ENCODE measurements at places on chromosomes 3 and 15.
A peak's percentile ranks its signal among the peaks of the same experiment; 100 is the strongest.

DNA sequence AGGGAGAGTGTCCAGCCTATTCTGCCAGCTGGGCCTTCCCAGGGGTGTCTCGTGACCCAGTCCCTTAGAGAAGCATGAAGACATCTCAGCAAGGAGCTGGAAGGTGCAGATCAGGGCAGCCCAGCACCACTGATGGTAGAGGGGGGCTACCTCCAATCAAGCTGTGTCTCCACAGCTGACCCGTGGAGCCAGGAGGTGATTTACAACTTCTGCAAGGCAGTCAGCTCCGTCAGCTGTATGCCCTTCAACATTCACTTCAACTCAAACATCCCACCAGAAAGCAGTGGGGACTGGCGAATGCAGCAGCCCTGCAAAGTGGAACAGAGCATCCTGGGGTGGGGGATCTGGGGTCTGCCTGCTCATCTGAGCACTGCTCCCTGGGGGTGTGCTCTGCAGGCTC, 32.6 kb upstream of the FRG2C start:
- DNase-seq, result no peak

DNA sequence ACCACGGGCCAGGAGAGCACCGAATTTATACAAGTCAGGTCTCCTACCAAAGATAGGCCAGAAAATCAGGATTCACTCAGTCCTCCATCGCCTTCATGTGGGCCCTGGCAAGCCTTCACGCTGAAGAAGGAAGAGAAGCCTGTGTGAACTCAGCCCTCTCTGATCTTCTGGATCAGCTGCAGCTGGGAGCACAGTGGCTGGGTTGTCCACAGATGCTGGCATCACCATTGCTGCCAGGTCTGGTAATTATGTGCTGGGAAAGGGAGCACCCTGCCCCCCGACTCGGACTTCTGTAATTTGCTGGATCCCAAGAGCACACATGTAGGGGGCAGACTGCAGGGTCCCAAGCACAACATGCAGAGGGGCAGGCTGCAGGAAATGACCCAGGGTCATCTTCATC, 12.4 kb upstream of the PDE8A start:
- no peak for DNase-seq

DNA sequence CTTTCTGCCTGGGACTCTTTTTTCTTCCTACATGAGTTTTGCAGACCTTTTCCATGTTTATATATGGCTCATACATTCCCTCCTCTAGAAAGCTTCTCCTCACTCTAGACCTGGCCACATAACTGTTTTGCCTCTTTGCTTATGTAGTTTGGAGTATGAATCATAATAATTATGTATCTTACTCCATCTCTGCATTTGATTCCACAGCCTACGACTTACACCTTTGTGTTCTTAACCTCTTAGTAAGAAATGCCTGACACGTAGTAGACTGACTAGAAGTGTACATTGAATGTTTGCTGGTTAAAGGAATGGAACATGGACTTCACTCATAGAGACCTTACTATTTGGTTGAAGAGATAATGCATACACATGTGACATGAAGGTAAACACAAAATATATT, 56.4 kb downstream of the MBNL1 start:
- DNase-seq, result no peak

DNA sequence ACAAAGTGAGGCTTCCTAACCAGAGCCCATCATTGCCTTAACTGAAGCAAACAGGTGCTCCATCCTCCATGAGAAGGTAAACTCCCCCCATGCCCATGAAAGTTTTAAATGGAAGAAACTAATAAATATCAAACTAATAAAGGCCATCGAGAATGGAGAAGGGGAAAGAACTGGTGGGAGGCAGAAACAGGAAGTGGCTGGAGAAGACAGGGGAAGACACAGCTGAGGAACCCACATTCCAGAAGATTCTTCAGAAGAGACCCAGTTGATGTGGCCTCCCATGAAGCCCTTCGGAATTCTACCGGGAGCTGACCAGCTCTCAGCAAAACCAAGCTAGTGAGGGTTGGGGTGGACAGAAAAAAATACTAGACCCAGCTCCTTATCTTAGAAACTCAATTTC, 41.6 kb downstream of the SH3BP5 start:
- DNase-seq, result no peak

GRCh38 chr3:189404797-189405484, 226.2 kb upstream of the TP63 start:
- DNase-seq, result no peak

DNA sequence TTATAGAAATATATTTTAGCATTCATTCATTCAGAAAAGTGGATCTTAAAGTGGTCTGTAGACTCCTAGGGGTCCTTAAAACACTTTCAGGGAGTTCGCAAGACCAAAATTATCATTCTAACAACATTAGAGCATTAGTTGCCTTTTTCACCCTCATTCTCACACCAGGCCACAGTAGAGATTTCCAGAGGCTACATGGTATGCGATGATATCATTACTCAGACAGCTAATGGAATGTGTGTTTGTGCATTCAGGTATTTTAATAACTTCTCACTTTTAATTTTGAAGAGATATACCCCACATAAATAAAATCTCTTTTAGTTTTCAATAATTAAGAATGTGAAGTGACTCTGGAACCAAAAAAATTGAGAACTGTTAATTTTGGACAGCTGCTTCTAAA, 206.9 kb downstream of the NSUN3 start:
- DNase-seq, result no peak

GRCh38 chr3:160479376-160479775, 29.8 kb upstream of the TRIM59 start:
- no peak for DNase-seq

- no peak for DNase-seq
These were observed 159.5 kb upstream of the TBC1D5 start for GRCh38 chr3:17901893-17902292.

- DNase-seq, result no peak
These were observed 722 bp downstream of the RBMS3 start for GRCh38 chr3:29281344-29282241.

- no peak for DNase-seq
These were observed 167.0 kb downstream of the VGLL4 start for GRCh38 chr3:11476735-11477144.

DNA sequence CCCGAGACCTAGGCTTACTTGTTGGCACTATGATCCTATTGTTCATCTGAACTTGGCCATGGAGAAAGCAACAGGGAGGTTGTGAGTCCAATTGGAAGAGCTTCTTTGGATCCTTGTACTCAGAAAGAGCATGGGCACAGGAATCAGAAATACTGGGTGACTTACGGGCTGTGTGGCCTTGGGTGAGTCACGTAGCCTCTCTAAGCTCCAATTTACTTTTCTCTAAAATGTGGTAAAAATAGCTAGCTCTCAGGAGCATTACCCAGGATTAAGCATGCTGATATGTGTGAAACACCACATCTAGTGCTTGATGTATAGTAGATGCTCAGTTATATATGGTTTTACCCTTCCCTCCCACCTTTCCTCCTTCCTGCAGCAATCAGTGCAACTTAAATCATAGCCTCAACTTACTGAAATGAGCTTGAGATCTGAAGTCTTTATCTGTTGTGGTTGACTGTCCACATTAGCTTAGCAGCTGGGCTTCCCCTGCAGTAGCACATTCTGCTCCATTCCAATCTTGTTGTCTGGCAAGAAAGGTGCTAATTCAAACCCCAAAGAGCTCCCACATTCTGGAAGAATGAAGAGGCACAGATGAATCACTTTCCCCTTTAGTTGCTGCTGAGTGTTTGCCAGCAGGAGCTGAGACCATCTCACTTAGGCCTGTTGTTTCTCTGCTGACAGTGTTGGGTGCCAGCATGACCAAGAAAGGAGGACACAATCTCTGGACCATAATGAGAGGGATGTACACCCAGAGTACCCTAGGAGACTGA, 299.1 kb upstream of the TRIM42 start:
- no peak for DNase-seq

DNA sequence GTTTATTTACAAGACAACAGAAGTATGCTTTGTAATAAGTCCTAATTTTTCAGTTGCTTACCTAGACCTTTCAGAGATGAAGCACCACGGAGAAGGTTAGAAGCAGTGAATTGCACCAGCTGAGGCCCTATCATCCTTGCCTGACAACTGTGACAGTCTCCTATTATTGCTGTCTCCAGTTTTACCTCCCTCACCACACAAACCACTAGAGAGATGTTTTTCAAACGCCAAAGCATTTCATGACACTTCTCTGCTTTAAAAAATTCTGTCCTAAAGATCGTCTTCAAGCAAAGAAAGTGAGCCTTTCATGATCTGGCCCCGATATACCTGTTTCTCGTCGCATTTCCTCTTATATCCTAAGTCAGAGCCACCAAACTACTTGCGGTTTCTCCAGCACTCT, 72.3 kb upstream of the TSPAN3 start:
- no peak for DNase-seq

GRCh38 chr3:50194128-50194902, 2.9 kb downstream of the GNAT1 start:
- peak; percentile 77 for DNase-seq

Data from stimulated activated CD4-positive, alpha-beta T cell treated with anti-CD3 and anti-CD28 coated beads, Interleukin-1b, Interleukin-23, amount 100 ng/mL, for 48 hours (primary cell).